ENCODE measurements at places on chromosomes 5 and 9. TPM values are rescaled to one million over a fixed set of nuclear protein-coding genes. Genes with fewer than 3 reads are reported as not detected.

PNPLA7 gene
- 0.44 TPM for total RNA-seq

ZBED3 gene
- 4.1 TPM for total RNA-seq

CER1 gene
- not detected for total RNA-seq

ZFP37 gene
- total RNA-seq, result 1.4 TPM

IFNA21 gene
- total RNA-seq, result not detected

ETF1 gene
- total RNA-seq, result 143 TPM

NFIB gene
- total RNA-seq, result 10.0 TPM

TEX48 gene
- not detected for total RNA-seq

IL3 gene
- total RNA-seq, result not detected

ANKDD1B gene
- total RNA-seq, result 0.09 TPM

CCNJL gene
- total RNA-seq, result 11.2 TPM

KDM3B gene
- total RNA-seq, result 38.9 TPM

FASTKD3 gene
- 14.6 TPM for total RNA-seq

C9orf50 gene
- total RNA-seq, result not detected

TIMD4 gene
- 0.85 TPM for total RNA-seq

EDIL3 gene
- 0.12 TPM for total RNA-seq

SPRY4 gene
- total RNA-seq, result 11.4 TPM

HSD17B3 gene
- not detected for total RNA-seq

EQTN gene
- not detected for total RNA-seq

SLC6A19 gene
- 0.62 TPM for total RNA-seq

SLC34A1 gene
- total RNA-seq, result not detected

FAM221B gene
- not detected for total RNA-seq

IFNA2 gene
- total RNA-seq, result not detected

SPAAR gene
- 0.09 TPM for total RNA-seq

IL9 gene
- not detected for total RNA-seq

PCDHGB2 gene
- 0.08 TPM for total RNA-seq

SPEF2 gene
- total RNA-seq, result 1.8 TPM

LHX6 gene
- total RNA-seq, result 3.1 TPM

BTF3 gene
- 1,061 TPM for total RNA-seq

STPG3 gene
- not detected for total RNA-seq

DBH gene
- total RNA-seq, result not detected

CCDC152 gene
- not detected for total RNA-seq

PCDHA10 gene
- total RNA-seq, result 0.01 TPM

FEM1C gene
- 9.1 TPM for total RNA-seq

FOXB2 gene
- total RNA-seq, result not detected

PAEP gene
- 0.25 TPM for total RNA-seq

SVEP1 gene
- 1.7 TPM for total RNA-seq

ADRB2 gene
- total RNA-seq, result 1.3 TPM

THBS4 gene
- total RNA-seq, result 0.06 TPM

TYRP1 gene
- total RNA-seq, result 0.17 TPM

LIX1 gene
- total RNA-seq, result not detected

FSD1L gene
- total RNA-seq, result 3.4 TPM

N4BP3 gene
- 0.98 TPM for total RNA-seq

DRD1 gene
- total RNA-seq, result 0.05 TPM

FOXD4L6 gene
- total RNA-seq, result 0.06 TPM

ELAVL2 gene
- 0.04 TPM for total RNA-seq

CCNO gene
- 7.5 TPM for total RNA-seq

PRDM9 gene
- 0.02 TPM for total RNA-seq

DMGDH gene
- total RNA-seq, result not detected

ACER2 gene
- total RNA-seq, result 2.6 TPM

CARTPT gene
- total RNA-seq, result not detected

TNFSF15 gene
- total RNA-seq, result 0.11 TPM

NHP2 gene
- total RNA-seq, result 387 TPM

CRAT gene
- 24.9 TPM for total RNA-seq

CDC20B gene
- 0.07 TPM for total RNA-seq

CCNI2 gene
- 0.07 TPM for total RNA-seq
